ENCODE measurements at places on chromosomes 4 and X. TPM values are rescaled to one million over a fixed set of nuclear protein-coding genes. Genes with fewer than 3 reads are reported as not detected.

DNA sequence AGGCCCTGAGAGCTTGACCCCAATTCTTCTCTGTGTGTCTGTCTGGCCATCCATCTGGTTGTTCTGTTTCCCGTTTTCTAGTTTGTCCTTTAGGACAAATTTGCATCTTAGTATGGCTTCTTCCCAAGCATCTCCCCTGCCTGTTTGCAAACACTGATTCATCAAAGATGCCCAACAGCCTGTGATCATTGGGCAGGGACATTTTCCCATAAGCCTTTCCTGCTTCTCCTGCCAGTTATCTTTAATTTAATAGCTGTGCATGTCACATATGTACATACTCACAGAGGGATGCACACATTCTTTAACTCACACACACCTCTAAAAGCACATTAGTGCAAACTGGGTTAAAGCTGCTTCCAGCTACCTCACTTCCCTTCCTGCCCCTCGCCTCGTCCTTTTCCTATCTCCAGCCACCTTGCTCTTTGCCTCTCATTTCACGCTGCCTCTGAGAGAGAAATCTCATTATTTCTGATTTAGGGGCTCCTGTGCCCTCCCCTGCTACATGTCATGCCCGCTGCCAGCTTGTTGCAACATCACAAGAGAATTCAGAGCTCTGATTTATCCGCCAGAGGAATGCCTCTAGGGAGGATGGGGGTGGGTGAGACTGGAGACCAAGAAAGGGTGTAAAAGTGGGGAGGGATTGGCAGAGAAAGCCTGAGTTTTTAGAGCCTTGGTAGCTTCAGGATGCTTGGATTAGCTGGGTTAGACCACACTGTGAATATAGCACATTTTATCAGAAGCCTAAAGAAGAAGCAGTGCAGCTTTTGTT lies 100.6 kb downstream of the NHS start:
- no peak overlapping the region for H3K27ac ChIP-seq
- no peak overlapping the region for H3K4me3 ChIP-seq
- H3K27me3 ChIP-seq, result no peaks in the 10 kb centered on the region

GRCh38 chr4:156195914-156196313 lies 242.2 kb upstream of the CTSO start:
- DNase-seq, result no peak
- no peak overlapping the region for H3K27ac ChIP-seq
- no peaks in the 10 kb centered on the region for H3K27me3 ChIP-seq
- H3K36me3 ChIP-seq, result no peaks in the 10 kb centered on the region
- peaks cover 21% of the 10 kb centered on the region for H3K4me1 ChIP-seq

GRCh38 chr4:91283726-91284230 lies 1020.0 kb upstream of the GRID2 start:
- no peak for DNase-seq
- H3K4me1 ChIP-seq, result peaks cover 7% of the 10 kb centered on the region
- H3K27ac ChIP-seq, result no peak overlapping the region
- no peak overlapping the region for H3K4me3 ChIP-seq
- H3K36me3 ChIP-seq, result no peaks in the 10 kb centered on the region
- H3K27me3 ChIP-seq, result no peaks in the 10 kb centered on the region

DNA sequence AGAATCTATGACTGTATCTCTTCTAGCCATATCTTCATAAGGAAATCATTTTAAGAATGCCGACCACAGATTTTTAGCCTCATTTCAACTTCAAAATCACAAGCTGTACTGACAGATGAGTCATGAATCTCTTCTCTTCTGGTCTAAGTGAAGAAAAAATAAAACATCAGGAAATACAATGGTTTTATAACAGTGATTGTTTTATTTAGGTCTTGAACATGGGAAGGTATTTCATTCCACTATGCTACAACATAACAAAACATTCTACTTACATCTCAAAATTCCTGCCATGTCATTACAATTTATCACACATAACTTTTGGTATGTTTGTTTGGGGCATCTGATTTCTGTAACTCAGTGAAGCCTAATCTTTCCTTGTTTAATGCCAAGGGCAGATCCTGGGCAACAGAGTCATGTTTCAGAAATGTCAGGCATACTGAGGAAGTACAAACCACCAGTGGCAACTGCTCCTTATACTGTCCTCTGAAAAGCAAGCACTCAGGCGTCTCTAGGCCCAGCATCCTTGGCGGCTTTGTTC lies 325.0 kb downstream of the PDHA2 start:
- no peak overlapping the region for H3K27ac ChIP-seq
- DNase-seq, result no peak
- H3K4me3 ChIP-seq, result no peak overlapping the region
- peaks cover 6% of the 10 kb centered on the region for H3K4me1 ChIP-seq
- no peaks in the 10 kb centered on the region for H3K36me3 ChIP-seq

Gene FNIP2
- total RNA-seq, result 31.0 TPM
